Neural crest cell (in vitro differentiated cells): ENCODE measurements at places on chromosomes 2 and 18.
A peak's percentile ranks its signal among the peaks of the same experiment; 100 is the strongest.

GRCh38 chr2:16318051-16318450 lies 347.6 kb downstream of the CYRIA start:
- no peaks in the 10 kb centered on the region for H3K36me3 ChIP-seq
- H3K27me3 ChIP-seq = no peaks in the 10 kb centered on the region
- DNase-seq = no peak
- H3K4me1 ChIP-seq = peaks cover 59% of the 10 kb centered on the region
- H3K27ac ChIP-seq = peak overlapping the region; percentile 97

- no peak overlapping the region for H3K27ac ChIP-seq
- no peaks in the 10 kb centered on the region for H3K36me3 ChIP-seq
- H3K4me3 ChIP-seq = no peak overlapping the region
- DNase-seq = no peak
- peaks cover 21% of the 10 kb centered on the region for H3K4me1 ChIP-seq
Observed at GRCh38 chr2:211451642-211452041, 895.2 kb downstream of the CPS1 start.

DNA sequence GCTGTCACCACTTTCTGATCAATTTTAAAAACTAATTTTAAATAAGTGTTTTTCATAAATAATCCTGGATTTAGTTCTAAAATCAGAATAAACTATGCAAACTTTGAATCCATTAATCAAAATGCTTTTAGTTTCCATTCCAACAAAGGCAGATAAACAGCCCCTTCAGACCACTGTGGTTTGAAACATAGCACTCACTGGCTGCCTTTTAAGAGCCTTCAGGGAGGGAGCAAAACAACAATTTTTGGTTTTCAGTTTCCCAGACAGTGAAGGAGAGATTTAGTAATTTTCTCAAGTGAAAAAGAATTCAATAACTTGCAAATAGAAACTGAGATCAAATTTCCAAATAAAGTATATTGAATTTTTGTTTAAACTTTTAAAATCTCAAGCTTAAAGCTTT lies 46.1 kb downstream of the CDK15 start:
- H3K36me3 ChIP-seq = no peaks in the 10 kb centered on the region
- H3K27me3 ChIP-seq = no peaks in the 10 kb centered on the region
- peaks cover 26% of the 10 kb centered on the region for H3K4me1 ChIP-seq
- DNase-seq = no peak

DNA sequence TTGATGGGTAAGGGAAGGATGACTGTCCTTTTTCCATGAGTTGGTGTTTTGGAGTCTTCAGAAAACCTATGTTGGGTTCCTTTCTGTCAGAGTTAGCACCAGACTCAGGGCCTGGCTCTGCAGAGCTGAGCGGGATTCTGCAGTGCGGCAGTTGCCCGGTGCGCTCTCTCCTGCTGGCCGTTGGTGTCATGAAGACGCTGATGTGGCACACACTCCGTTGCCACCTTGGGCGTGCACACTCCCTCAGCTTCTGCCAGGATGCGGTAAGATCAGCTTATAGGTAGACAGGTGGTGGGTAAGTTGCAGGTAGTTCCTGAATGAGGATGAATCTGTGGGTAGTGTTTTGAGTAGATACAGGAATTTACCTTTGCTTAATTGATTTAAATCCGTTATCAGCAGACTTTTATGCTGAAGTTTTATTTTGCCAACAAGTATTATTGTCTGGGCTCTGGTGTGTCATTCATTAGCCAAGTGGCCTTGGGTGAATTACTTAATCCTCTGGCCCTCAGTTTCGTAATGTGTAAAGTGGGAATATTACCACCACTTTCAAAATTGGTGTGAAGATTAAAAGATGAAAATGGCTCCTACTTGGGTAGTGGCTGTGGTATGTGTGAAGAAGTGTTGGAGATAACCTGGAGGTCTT lies 26.8 kb downstream of the DGKD start:
- no peak for DNase-seq
- H3K27me3 ChIP-seq = no peaks in the 10 kb centered on the region
- H3K36me3 ChIP-seq = peaks cover 6% of the 10 kb centered on the region
- H3K4me1 ChIP-seq = peaks cover 28% of the 10 kb centered on the region

DNA sequence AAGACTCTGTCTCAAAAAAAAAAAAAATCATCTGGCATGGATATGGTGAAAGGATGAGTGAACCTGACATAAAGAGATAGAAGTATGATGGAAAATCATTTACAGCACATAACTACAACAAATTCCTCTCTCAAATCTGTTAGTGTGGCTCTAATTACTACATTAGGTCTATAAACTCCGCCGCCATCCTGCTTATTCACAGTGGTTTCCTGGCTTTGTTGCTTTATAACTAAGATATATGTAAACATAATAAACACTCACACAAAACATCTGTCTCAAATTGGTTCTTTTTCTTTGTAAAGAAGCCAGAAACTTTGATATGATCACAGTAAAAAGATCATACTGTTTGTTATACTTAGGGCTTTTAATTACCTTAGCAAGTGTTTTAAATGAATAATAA lies 412.6 kb upstream of the FAM98A start:
- no peak overlapping the region for H3K4me3 ChIP-seq
- H3K4me1 ChIP-seq = peaks cover 3% of the 10 kb centered on the region
- H3K27ac ChIP-seq = no peak overlapping the region
- no peak for DNase-seq
- H3K27me3 ChIP-seq = peaks cover 2% of the 10 kb centered on the region
- H3K36me3 ChIP-seq = peaks cover 3% of the 10 kb centered on the region

DNA sequence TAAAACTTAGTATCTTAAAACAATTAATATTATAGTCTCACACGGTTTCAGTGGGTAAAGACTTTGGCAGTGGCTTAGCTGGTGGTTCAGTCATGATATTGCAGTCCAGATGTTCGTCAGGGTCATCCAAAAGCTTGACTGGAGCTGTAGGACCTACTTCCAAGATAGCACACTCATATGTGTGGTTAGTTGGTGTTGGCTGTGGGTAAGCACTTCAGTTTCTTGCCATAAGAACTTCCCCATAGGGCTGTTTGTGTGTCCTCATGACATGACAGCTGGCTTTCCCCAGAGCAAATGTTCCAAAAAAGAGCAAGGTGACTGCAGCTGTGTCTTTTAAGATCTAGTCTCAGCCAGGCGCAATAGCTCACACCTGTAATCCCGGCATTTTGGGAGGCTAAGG lies 48.5 kb upstream of the EPC2 start:
- H3K36me3 ChIP-seq = no peaks in the 10 kb centered on the region
- no peaks in the 10 kb centered on the region for H3K4me1 ChIP-seq
- H3K4me3 ChIP-seq = no peak overlapping the region
- DNase-seq = no peak
- H3K27me3 ChIP-seq = no peaks in the 10 kb centered on the region
- no peak overlapping the region for H3K27ac ChIP-seq

DNA sequence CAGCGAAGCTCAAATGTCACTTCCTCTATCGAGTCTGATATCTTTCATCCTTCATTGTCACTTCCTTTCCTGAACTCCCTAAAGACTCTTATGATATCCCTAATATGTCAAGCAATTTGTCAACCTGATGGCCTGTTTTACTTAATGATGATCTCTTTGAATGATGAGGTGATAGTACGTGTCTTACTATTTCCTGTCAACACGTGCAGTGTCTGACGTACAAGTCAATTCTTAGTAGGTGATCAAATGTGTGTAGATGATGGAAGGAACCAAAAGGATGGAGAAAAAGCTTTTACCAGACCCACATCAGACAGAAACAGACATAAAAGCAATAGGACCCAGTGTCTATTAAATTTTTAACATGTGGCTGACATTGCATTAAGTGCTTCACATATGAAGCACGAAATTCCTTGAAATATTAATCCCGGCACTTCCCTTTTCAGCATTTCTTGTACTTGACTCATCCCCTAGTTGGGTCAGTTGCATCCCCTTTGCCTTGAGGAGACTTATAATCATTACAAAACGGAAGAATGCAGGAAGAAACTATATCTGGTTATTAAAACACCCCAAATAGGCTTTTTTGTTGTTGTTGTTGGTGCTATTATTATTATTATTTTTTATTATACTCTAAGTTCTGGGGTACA lies 108.6 kb upstream of the NYAP2 start:
- peaks cover 15% of the 10 kb centered on the region for H3K4me1 ChIP-seq
- H3K4me3 ChIP-seq = no peak overlapping the region
- DNase-seq = no peak
- H3K27ac ChIP-seq = no peak overlapping the region
- no peaks in the 10 kb centered on the region for H3K27me3 ChIP-seq
- H3K36me3 ChIP-seq = no peaks in the 10 kb centered on the region

- peaks cover 4% of the 10 kb centered on the region for H3K27me3 ChIP-seq
- H3K27ac ChIP-seq = no peak overlapping the region
- H3K4me1 ChIP-seq = peaks cover 12% of the 10 kb centered on the region
- no peaks in the 10 kb centered on the region for H3K36me3 ChIP-seq
- H3K4me3 ChIP-seq = no peak overlapping the region
Observed at GRCh38 chr18:78414302-78414701, 565.3 kb upstream of the SALL3 start.
